ENCODE measurements at places on chromosomes 5 and 9. TPM values are rescaled to one million over a fixed set of nuclear protein-coding genes. Genes with fewer than 3 reads are reported as not detected.

Gene SLC46A2
- not detected for total RNA-seq

Gene NR5A1
- not detected for total RNA-seq

Gene TLE4
- total RNA-seq, result 39.8 TPM

Gene TXN
- total RNA-seq, result 190 TPM

Gene DND1
- total RNA-seq, result 0.30 TPM

Gene STC2
- total RNA-seq, result 487 TPM

Gene TRPM6
- total RNA-seq, result not detected

Gene IFNA2
- total RNA-seq, result not detected

Gene SLC36A3
- not detected for total RNA-seq

Gene ASS1
- total RNA-seq, result 111 TPM

Gene ADGRV1
- 0.89 TPM for total RNA-seq

Gene EGR1
- 2.1 TPM for total RNA-seq

Gene CNTNAP3B
- total RNA-seq, result 29.5 TPM

Gene SPINK6
- not detected for total RNA-seq

Gene VCP
- 516 TPM for total RNA-seq

Gene CKMT2
- 3.3 TPM for total RNA-seq

Gene IL7R
- 3.6 TPM for total RNA-seq

Gene OR1J2
- not detected for total RNA-seq

Gene SHC3
- 79.2 TPM for total RNA-seq

Gene ADRA1B
- under 0.01 TPM for total RNA-seq

Gene ANKRD18B
- 35.6 TPM for total RNA-seq

Gene SLC34A3
- total RNA-seq, result not detected

Gene FAM169A
- 0.74 TPM for total RNA-seq

Gene PDLIM4
- 95.6 TPM for total RNA-seq

Gene SGCD
- 12.7 TPM for total RNA-seq

Gene HDHD3
- total RNA-seq, result 8.3 TPM

Gene PDE8B
- not detected for total RNA-seq

Gene FGF10
- total RNA-seq, result not detected

Gene GSN
- 509 TPM for total RNA-seq

Gene GPX8
- total RNA-seq, result 165 TPM

Gene APC
- total RNA-seq, result 61.5 TPM

Gene ENHO
- total RNA-seq, result not detected

Gene ZFYVE16
- 37.9 TPM for total RNA-seq

Gene STPG3
- not detected for total RNA-seq

Gene INSL6
- total RNA-seq, result not detected

Gene CCDC180
- total RNA-seq, result 1.4 TPM

Gene FSTL4
- not detected for total RNA-seq

Gene MPDZ
- 100 TPM for total RNA-seq

Gene SMIM3
- total RNA-seq, result 233 TPM

Measured in smooth muscle cell of the umbilical artery (primary cell).